ENCODE measurements at places on chromosomes 2 and 18. TPM values are rescaled to one million over a fixed set of nuclear protein-coding genes. Genes with fewer than 3 reads are reported as not detected.

INO80D gene
- total RNA-seq = 4.8 TPM

LIMS3 gene
- 3.9 TPM for total RNA-seq

GRCh38 chr2:4020153-4020552, 316.8 kb downstream of the DCDC2C start:
- no peak for DNase-seq

DNA sequence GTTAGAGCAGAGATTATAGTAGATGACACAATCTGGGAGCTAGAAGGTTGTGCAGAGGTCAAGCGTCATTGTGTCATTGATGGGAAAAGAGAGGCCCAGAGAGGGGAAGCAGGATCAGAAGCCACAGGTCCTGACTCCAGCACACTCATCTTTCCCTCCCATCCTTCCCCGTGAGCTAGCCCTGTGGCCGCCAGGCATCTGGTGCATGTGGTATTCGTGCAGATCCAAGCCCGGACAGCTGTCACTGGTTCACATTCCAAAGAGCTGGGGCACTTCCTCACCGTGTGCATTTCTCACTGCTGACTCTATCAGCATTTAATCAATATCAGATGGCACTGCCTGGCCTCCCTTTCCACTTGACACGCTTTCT, 94.1 kb upstream of the THOC1 start:
- peak; percentile 98 for DNase-seq

DNA sequence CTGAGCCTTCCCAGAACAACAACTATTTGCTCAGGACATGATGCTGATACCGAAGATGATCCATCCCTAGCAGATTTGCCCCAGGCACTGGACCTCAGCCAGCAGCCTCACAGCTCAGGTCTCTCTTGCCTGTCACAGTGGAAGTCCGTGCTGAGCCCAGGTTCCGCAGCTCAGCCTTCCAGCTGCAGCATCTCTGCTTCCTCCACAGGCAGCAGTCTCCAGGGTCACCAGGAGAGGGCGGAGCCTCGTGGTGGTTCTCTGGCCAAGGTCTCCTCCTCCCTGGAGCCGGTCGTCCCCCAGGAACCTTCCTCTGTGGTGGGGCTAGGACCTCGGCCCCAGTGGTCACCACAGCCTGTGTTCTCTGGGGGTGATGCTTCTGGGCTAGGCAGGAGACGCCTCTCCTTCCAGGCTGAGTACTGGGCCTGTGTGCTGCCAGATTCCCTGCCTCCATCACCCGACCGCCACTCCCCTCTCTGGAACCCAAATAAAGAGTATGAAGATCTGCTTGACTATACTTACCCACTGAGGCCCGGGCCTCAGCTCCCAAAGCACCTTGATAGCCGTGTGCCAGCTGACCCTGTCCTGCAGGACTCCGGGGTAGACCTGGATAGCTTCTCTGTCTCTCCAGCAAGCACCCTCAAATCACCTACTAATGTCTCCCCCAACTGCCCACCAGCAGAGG, 15.4 kb downstream of the CEP68 start:
- peak; percentile 46 for DNase-seq

DNA sequence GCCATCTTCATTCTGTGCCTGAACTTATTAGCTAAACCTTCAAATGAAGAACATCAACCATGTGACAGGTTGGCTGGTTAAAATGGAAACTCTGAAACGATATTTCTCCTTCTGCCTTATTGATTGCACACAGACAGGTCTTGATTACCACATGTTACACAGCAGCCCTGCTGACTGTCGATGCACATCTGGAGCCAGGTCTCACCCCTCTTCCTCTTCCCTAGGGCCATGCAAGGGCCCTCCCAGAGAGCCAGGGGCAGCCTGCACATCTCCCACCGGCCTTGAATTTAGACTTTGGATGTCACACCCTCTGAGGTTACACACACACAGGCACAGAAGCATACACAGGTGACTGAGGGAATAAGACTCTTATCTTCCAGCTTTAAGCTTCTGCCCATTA, 45.1 kb downstream of the TMEM178A start:
- DNase-seq = no peak

DNA sequence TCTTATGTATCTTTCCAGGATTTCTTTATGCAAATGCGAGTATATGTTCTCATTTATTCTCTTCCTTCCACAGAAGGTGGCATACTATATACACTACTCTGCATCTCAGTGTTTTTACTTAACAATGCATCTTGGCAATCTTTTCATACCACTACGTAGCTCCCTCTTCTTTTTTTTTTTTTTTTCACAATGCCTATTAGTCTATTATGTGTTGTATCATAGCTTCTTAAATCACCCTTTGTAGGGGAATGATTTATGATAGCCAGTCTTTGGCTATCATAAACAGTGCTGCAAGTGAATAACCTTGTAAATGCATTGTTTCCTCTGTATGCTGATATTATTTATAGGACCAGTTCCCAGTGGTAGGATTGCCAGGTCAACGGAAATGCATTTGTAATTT, 204.2 kb downstream of the BABAM2 start:
- DNase-seq = no peak

GRCh38 chr2:25917832-25918231, 39.5 kb upstream of the ASXL2 start:
- no peak for DNase-seq

DNA sequence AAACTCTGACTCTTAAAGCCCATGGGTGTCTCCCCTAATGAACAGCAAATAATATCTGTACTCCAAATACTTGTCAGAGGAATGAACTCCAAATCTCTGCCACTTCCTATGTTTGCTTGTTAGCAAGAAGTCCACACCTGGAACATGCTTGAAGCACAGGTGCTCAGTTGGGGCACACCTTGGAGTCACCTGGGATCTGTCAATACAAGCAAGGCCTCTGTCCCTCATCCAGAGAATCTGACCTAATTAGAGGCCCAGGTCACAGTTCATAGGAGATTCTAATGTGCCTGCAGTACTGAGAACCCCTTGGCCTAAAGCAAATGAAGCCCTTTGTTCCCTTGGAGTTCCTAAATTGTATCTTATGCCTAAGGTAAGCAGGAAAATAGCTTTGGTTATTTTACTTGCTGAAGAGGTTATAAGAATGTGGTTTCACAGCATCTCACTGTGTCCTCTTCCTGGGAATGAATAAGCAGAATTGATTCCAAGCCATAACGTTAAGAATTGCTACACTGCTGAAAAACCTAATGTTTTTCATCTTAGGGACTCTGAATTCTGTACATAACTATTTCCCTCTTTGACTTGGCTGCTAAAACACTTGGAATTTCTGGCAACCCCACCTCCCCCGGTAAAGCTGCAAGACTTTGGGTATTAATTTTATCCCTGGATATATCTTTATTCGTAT, 113.4 kb downstream of the PIEZO2 start:
- DNase-seq = no peak

- no peak for DNase-seq
Measured at GRCh38 chr18:23648940-23649607, 13.6 kb downstream of the ANKRD29 start.

FKBP7 gene
- 18.6 TPM for total RNA-seq

- DNase-seq = no peak
Measured at GRCh38 chr2:96085541-96086355, 30.6 kb downstream of the ADRA2B start.

DPP10 gene
- not detected for total RNA-seq

SNORC gene
- total RNA-seq = 0.63 TPM

- no peak for DNase-seq
Measured at GRCh38 chr18:12819322-12819721, 64.7 kb downstream of the PTPN2 start.

DNA sequence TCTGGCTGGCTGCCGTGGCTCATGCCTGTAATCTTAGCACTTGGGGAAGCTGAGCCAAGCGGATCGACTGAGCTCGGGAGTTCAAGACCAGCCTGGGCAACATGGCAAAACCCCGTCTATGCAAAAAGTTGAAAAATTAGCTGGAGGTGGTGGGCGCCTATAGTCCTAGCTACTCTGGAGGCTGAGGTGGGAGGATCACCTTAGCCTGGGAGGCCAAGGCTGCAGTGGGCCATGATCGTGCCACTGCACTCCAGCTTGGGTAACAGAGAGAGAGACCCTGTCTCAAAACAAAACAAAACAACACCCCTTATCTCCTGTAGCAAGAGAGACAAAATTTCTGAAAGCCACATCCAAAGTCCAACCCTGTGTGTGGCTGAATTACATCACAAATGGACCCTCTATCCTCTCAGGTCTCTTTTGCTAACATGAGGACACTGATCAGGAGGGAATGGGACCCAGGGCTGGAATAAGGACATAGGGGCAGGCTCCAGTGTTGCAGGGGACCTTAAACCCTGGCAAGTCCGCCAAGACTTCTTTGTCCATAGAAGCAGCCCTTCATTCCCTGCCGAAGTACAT, 64.8 kb downstream of the PSMG2 start:
- no peak for DNase-seq

CRYGD gene
- not detected for total RNA-seq

DNA sequence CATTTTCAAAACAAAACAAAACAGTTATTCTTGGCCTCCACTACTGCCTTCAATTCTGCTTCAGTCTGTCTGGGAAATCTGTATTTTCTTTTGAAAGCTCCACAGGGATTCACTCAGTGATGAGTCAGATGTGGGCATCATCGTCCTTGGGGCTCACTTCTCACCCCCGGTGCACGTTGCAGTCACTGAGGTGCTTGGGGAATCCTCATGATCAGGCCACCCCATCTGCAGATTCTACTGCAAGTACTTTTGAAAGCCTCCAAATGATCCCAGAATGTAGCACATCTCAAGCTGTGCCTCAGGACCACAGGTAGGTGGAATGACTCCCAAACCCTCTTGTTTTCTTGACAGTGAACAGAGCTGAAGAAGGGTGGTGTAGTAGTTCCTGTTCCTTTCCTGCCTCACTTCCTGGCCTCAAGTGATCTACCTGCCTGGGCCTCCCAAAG, 34.3 kb downstream of the LPIN2 start:
- DNase-seq = peak; percentile 96

- DNase-seq = no peak
Measured at GRCh38 chr2:671072-671471, 6.1 kb downstream of the TMEM18 start.

STAMBP gene
- 16.8 TPM for total RNA-seq
